ENCODE measurements at places on chromosomes 12 and 14. TPM values are rescaled to one million over a fixed set of nuclear protein-coding genes. Genes with fewer than 3 reads are reported as not detected.

DNA sequence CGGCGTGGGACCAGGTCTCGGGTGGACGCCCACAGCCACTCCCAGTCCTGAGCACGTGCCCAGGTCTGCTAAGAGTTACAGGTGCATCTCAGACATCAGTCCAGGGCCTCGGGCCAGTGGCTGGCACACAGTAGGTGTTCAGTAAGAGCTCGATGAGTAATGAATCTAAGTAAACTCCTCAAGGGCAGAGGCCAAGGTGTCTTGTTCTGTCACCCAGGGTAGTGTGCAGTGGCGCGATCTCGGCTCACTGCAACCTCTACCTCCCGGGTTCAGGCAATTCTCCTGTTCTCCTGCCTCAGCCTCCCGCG is 11.2 kb downstream of the TTC7B start:
- DNase-seq = no peak
- no peak overlapping the region for H3K4me3 ChIP-seq
- no peaks in the 10 kb centered on the region for H3K27me3 ChIP-seq
- H3K4me1 ChIP-seq = peaks cover 19% of the 10 kb centered on the region

- H3K4me1 ChIP-seq = no peaks in the 10 kb centered on the region
- H3K27ac ChIP-seq = no peak overlapping the region
- no peaks in the 10 kb centered on the region for H3K27me3 ChIP-seq
- H3K4me3 ChIP-seq = no peak overlapping the region
- no peak for DNase-seq
These were observed 125.0 kb upstream of the ETV6 start for GRCh38 chr12:11524446-11524845.

The CLECL1 gene
- 33.5 TPM for total RNA-seq

- no peak for DNase-seq
- H3K36me3 ChIP-seq = no peaks in the 10 kb centered on the region
- no peak overlapping the region for H3K27ac ChIP-seq
- no peaks in the 10 kb centered on the region for H3K4me1 ChIP-seq
- no peaks in the 10 kb centered on the region for H3K27me3 ChIP-seq
- no peak overlapping the region for H3K4me3 ChIP-seq
These were observed 250.3 kb downstream of the SPTSSA start for GRCh38 chr14:34211732-34212131.

The JAG2 gene
- total RNA-seq = 40.4 TPM

- H3K4me1 ChIP-seq = no peaks in the 10 kb centered on the region
- no peaks in the 10 kb centered on the region for H3K36me3 ChIP-seq
- no peak overlapping the region for H3K27ac ChIP-seq
- H3K4me3 ChIP-seq = no peak overlapping the region
- H3K27me3 ChIP-seq = no peaks in the 10 kb centered on the region
- DNase-seq = no peak
These were observed 388.7 kb downstream of the TMEM117 start for GRCh38 chr12:44224399-44225148.
